Brain pericyte (primary cell): ENCODE measurements at places on chromosomes 6 and 20.

- no peak for DNase-seq
These were observed 246.1 kb upstream of the RIN2 start for GRCh38 chr20:19511931-19512330.

DNA sequence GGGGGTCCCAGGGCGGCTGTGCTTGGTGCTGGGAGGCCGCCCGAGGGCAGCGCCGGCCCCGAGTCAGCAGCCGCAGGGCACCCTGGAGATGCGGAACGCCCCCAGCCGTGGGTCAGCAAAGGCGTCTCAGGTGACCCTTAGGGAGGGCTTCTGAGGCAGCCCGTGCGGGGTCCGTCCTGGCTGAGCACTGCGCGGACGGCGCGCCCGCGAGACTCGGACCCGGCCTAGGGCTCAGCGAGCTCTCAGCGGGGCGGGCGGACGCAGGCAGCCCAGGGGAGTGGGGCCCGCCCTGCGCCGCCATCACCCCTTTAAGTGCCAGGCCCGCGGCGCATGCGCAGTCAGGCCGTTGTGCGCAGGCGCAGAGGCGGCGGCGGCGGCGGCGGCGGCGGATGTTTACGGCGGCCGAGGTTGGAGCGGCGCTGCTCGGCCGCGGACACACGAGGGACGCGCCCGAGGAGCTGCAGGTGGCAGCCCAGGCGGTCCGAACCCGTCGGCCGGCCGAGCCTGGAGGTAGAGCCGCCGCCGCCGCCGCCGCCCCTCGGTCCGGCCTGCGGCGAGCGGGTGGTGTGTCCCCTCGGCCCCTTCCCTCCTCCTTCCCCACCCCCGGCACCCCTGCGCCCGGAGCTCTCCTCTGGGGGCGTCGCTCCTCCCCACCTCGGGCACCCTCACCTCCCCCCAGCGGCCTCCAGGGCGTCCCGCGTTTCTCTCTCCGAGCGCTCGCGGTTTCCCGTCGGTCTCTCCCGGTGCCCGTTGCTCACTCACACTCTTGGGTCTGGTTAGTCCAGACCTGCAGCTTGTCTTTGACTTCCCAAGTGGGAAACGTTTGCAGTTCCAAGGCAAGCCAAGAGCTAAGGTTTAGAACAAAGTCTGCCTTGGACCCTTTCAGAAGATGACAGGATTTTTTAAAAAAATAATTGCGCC is at the start of gene PCMTD2:
PCMTD2 (plus strand) TSS at position 388 of the 921 bp plus-strand sequence. CDS start 4,218 bp downstream, outside the sequence.
- peak; percentile 27 for DNase-seq

GRCh38 chr20:52859156-52859876 is 112.8 kb upstream of the TSHZ2 start:
- DNase-seq: no peak

DNA sequence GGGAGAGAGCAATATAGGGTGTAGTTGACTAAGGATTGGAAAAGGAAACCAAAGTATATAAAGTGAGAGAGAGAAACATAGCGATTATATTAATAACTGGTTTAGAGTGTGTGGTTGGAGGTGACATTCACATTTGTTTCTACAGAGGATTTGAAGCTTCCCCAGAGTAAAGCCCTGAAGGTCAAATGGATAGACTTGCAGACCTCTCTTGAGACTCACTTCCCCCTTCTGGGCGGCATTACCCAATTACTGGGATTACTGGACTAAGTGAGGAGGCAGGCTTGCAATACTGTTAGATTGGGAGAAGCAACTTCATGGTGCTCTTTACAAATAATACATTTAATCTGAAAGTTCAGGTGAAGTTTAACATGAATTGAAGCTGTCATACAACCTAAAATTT is 10.7 kb downstream of the FIG4 start:
- no peak for DNase-seq

DNA sequence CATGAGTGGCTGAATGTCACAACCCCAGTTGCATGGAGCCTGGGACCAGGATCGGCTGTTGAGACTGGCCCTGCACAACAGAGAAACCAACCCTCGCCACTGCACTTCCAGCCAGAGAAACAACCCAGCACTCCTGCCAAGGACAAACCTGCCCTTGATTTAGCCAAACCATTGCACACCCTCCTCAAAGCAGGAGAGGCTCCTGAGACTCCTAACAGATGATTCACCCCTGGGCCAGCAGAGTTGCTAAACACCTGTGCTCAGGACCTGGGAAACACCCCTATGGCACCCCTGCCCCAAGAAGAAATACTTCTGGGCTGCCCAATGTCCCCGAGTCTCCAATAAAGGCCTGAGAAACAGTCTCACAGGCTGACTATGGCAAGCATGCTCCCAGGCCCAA is 17.8 kb downstream of the WDR27 start:
- no peak for DNase-seq

DNA sequence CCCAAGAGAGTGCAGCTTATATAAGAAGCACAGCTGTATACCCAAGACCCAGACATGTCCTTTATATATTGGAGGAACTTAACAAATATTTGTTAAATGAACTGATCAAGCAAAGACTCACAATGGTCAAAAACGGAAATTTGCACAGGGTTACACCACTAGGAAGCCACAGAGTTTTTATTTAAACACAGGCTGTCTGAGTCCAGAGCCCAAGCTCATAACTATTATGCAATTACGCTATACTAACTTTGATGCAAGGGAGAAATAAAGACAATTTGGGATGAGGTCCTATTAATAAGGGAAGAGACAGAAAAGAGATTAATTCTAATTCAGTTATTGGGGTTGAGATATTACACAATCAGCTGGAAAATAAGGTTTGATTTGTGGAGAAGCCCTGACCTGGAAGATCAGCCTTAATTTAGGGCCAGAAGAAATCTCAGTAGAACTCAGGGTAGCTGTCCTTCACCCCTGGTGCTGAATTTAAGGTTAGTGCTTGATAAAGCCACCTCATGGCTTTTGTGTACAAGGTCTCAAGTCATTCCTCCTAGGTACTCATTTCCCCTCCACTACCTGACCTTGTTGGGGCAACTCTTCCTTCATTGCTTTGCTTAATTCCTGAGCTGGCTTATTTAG is 10.5 kb upstream of the ZNF334 start:
- no peak for DNase-seq

DNA sequence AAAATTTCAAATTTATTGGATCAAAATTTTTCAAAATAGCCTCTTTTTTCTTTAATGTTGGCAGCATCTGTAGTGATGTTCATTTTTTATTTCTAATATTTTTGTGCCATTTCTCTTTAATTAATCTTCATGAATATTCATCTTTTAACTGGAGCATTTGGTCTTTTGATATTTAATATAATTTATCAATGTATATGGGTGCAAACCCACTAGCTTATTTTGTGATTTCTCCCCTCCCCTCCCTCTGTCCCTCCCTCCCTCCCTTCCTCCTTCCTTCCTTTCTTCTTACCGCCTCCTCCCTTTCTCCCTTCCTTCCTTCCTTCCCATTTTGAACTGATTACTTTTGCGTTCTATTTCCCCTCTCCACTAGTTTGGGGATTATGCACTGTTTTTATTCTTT is 49.2 kb downstream of the TGM2 start:
- DNase-seq: no peak

GRCh38 chr6:79613912-79614311 is 17.2 kb upstream of the SH3BGRL2 start:
- DNase-seq: no peak

DNA sequence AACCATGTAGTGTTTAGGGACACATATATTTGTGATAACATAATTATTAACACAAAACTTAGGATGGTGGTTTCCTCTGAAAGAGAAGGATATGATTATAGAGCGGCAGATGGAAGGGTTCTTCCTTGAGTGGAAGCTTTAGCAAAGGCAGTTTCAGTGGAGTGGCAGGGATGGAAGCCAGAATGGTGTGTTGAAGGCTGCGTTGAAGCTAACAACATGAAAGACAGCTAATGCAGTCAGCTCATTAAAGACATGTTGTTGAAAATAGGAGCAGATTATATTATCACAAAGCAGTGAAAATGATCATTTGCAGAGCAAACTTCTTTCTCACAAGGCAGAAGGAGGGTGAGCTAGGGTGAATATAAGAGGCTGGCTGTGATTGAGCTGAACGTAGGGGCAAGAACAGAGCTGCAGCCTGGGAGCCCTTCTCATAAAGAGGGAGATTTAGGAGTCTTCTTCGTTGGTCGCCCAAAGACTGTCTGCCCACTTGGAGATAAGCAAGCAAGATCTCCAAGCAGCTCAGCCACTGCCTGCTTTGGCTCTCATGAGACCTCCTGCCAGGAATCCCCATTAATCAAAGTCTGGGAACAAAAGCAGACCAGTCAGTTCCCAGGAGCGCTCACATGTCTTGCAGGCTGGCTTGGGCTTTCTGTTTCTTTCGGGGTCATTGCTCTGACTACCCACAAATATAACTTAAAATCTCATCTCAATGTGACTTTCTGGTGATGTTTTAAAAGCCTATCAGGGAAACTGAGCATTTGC is 2.6 kb upstream of the ANKRD6 start:
- DNase-seq: no peak

- no peak for DNase-seq
These were observed 152.3 kb downstream of the ZMYND8 start for GRCh38 chr20:47204008-47204849.

GRCh38 chr20:48364688-48365421 is 462.9 kb downstream of the PREX1 start:
- DNase-seq: no peak

DNA sequence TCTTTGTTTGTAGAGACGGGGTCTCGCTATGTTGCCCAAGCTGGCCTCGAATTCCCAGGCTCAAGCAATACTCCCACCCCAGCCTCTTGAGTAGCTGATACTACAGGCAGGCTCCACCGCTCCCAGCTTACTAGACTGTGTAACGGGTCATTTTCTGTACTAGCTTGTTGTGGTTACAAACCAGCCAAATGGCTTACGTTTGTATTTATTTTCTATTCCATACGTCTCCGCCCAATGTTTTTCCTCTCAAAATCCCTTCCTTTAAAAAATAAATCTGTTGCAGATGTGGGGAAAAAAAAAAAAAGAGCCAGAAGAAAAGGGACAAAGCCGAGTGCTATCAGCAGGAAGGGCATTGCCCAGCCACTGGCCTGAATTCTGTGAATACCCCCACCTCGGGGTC is 41.6 kb downstream of the PRND start:
- DNase-seq: no peak

- no peak for DNase-seq
These were observed 127.7 kb downstream of the ALDH8A1 start for GRCh38 chr6:134821928-134822864.

DNA sequence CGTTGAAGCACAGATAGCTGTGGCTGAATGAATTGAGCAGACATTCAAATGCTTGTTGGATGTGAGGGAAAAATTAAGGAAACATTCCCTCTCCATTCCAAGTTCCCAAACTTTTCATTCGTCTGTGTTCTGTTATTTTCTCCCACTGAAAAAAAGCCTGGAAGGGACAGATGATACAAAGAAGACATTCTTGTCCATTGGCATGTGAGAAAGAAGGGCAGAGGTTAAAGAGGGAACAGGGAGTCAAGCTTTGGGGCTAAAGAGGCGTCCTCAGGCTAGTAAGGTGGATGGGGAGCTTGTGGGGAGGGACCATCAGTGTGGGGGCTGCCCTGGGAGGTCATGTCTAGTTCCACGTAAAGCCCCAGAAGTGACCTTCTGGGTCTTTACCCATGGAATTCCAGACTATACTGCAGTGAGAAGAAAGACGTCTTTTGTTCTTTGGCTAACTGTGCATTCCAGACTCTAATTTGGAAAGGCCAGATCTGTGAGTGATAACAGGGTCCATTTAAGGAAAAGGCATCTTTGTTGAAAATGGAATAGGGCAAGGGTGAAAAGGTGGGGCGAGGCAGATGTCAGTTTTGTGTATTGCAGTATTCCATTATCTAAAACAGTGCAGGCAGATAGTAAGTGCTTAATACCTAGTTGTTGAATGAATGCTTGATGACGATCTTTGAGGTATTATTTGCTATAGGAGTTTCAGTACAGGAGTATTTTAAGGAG is 117.5 kb downstream of the SOX4 start:
- no peak for DNase-seq

- DNase-seq: no peak
These were observed 111.8 kb downstream of the QKI start for GRCh38 chr6:163526346-163526745.

- DNase-seq: no peak
These were observed 14.5 kb downstream of the STX16 start for GRCh38 chr20:58665606-58666005.

GRCh38 chr6:1296079-1296478 is 15.8 kb upstream of the FOXQ1 start:
- DNase-seq: no peak

- no peak for DNase-seq
These were observed 31.5 kb downstream of the PACSIN1 start for GRCh38 chr6:34497411-34497810.

DNA sequence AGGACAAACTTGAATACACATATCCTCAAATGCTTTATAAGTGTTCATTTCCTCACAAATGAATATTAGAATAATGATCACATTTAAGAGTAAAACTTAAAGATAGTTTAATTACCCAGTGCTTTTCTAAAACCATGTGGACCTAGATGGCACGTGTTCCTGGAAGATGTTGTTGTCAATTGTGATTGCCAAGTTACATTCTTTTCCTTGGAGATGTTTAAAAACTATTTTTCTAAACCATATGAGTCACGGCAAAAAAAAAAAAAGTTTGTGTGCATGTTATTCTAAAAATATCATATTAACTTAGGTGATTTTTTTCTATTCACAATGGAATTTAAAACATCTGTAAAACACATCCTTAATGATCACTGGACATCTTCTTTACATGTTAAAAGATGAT is 51.1 kb downstream of the RCAN2 start:
- peak; percentile 22 for DNase-seq

- no peak for DNase-seq
These were observed 202.7 kb downstream of the CLIC5 start for GRCh38 chr6:45812922-45813321.

DNA sequence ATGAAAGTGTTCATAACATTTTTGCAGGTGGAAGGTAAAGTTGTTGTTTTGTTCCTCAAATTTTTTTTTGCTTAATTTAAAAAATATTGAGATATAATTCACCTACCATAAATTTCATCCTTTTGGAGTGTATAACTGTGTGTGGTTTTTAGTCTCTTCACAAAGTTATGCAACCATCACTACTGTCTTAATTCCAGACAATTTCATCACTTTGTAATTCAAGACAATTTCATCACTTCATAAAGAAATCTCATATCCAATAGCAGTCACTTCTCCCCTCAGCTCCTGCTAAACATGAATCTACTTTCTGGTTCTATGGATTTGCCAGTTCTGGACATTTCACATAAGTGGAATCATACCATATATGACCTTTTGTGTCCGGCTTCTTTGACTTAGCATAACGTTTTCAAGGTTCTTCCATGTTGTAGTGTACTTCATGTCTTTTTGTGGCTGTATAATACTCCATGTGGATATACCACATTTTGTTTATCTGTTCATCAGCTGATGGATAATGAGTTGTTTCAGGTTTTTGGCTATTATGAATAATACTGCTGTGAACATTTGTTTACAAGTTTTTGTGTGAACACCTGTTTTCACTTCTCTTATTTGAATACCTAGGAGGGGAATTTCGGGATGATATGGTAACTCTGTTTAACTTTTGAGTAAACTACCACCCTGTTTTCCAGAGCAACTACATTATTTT is 18.8 kb downstream of the ZFAND3 start:
- no peak for DNase-seq
